ENCODE measurements at places on chromosomes 11 and 22.

DNA sequence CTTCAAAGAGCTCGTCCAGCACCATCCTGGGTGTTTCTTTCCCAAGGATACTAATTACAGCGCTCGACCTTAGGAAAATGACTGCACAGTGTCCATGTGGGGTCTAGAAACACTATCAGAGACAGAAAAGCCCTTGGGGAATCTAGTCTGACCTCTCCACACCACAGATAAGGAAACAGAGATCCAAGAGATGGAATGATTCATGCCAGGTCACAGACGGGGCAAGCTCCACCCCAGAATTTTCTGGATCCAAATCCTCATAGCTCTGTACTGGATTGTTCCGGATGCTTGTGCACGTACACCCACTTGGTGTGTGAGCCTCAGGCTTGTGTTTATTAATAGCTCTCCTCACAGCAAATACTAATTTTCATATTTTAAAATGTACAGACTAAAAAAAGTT, 11.3 kb downstream of the ABTB2 start:
- DNase-seq: no peak

DNA sequence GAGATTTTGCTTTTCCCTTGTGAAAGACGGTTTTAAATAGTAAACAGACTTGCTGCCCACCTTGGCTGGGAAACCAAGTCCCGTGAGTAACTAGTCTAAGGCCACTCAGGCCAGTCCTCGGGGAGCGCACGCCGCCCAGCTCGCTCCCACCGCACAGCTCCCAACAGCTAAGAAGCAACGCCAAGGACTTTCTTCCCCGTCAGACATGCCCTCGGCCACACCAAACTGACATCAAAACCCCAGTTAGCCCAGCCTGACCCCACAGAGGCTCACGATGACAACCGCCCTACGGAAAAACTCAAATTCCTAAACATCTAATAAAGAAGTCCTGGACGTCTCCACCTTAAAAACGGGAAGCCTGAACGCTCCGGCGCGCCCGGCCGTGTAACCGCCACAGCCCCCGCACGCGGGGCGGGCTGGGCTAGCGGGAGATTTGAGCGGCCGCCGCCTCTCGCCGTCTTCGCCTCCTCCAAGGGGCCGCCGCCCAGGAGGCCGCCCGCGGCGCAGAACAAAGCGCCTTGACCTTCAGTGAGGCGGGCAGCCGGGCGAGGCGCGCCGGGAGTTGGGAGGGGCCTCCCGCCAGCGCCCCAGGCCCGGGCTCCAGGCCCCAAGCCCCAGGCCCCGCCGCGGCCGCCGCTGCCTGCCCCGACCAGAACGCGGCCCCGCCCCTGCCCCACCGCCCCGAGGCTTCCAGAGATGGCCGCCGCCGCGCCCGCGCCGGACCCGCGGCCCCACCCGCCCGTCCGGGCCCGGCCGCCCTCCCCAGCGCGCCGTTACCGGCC, 486 bp downstream of the NAP1L4 start:
- DNase-seq: no peak

DNA sequence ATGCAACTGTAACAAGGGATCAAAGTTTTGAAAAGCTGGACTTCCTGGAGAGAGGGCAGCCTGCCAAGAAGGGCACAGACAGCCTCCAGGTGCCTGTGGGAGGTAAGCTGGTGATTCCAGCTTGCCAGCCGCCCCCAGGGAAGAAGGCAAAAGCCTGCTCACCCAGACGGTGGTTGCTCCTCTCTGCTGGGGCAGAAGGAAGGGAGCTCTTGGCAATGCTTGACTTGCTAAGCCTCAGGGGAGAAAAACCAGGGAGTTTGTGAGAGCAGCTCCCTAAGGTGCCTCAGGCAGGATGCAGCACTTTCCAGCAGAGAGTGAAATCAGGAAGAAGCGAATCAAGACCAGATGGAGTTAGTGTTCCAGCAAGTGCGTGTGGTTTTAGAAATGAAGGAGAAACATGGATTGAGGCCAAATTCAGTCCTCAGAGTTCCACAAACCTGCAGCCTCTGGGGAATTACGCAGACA, 553.6 kb downstream of the BUD13 start:
- DNase-seq: no peak

GRCh38 chr11:11391796-11392463, 38.9 kb upstream of the CSNK2A3 start:
- no peak for DNase-seq

DNA sequence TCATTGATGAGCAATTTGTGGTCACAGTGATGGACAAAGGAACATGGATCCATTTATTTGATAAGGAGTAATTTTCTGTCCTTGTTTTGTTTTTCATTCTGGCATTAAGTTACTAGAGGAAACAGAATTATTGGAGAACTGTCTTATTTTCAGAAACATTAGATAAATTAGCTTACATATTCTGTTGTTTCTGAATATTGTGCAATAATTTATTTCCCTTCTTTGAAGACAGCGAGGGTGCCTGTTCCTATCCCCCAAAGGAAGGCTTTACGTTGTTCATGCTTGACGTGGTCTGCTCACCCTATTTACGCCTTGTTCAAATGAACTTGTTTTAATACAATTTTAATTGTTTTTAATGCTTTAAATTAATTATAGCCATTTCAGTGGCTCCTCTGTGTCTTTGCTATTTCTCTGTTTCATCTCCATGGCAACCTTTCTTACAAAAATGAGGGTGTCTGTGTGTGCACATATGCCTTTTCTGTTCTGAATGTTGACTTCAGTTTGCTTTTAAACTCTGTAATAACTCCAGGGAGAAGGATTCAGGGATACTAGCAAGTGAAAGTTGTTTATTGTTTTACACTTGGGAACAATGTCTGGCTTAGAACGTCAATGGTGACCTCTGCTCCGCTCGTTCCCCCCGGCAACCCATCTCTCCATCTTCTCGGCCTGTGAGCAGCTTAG, 138.3 kb upstream of the PLET1 start:
- DNase-seq: no peak

DNA sequence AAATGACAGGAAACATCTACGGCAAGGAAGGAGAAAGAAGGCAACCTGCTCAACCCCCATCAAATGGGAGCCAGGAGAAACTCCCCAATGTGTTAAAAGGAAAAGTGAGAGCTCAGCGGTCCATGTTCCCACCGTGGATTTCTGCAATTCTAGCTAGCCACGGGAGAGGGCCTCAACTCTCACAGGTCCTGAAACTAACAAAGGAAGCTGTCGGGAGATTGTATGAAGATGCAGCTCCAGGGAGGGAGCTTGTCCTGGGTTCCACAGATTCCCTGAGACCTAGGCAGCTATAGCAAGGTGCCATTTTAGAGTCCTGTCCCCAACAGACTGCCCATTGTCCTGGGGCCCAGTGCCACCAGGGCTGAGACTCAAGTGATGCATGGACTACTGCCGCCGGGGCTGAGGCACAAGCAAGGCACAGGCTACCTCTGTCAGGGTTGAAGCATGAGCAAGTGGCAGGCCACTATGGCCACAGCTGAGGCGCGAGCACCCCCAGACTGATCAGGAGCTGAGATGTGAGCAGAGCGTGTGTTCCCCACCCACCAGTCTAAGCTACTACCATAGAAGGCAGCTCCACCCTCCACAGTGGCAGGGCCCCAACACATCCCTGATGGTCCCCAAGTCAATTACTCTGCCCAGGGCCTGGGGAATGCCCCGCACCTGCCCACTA, 31.3 kb downstream of the RSF1 start:
- DNase-seq: no peak
